ENCODE measurements at places on chromosomes 5 and 9.

GRCh38 chr5:57466544-57466943, 16.1 kb downstream of the ACTBL2 start:
- DNase-seq = no peak

- DNase-seq = no peak
Measured at GRCh38 chr5:17995997-17996396, 361.7 kb downstream of the TAF11L14 start.

DNA sequence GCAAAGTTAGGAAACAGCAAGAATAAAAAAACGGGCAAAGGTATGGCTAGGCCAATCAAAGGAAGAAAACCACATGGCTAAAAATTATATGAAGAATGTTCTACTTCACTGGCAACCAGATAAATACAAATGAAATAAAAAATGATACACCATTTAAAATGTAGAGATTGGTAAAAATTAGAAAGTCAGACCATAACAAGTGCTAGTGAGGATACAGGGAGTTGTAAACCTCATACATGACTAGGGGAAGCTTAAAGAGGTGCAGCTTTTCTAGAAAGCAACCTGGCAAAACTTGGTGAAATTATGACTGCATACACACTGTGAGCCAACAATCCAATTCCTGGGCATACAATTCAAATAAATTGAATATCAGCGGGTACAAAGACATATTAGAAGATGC, 119.0 kb upstream of the LIFR start:
- no peak for DNase-seq

- no peak for DNase-seq
Measured at GRCh38 chr5:170636206-170636605, 132.4 kb downstream of the KCNIP1 start.

- DNase-seq = no peak
Measured at GRCh38 chr5:95317085-95317484, 32.2 kb upstream of the MCTP1 start.

- DNase-seq = no peak
Measured at GRCh38 chr5:146751054-146751453, 127.5 kb downstream of the PPP2R2B start.

DNA sequence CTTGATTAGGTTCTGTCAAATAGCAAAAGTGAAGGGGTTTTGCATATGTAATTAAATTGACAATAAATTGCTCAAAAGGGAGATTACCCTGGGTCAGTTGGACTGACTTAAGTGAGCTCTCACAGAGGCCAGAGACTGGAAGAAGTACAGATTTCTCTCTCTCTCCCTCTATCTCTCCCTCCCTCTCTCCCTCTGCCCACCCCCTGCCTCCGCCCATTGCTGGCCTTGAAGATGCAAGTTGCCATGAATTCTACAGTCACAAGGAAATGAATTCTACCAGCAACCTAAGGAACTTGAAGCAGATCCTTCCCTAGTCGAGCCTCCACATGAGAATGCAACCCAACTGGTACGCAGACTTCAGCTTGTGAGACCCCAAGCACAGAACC, 119.2 kb downstream of the LPAR1 start:
- DNase-seq = no peak

DNA sequence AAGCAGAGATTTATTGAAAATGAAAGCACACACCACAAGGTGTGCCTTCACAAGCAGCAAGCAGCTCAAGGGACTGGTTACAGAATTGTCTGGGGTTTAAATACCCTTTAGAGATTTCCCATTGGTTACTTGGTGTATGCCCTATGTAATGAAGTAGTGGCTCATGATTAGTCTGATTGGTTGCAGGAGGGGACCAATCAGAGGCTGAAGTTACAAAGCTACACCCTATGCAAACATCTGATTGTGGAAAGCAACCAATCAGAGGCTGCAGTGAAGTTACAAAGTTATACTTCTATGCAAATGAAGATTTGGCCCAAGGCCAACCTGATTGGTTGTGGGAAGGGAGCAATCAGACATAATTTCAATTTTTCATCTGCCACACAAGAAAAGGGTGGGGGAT, 119.9 kb downstream of the C9orf152 start:
- DNase-seq = no peak

DNA sequence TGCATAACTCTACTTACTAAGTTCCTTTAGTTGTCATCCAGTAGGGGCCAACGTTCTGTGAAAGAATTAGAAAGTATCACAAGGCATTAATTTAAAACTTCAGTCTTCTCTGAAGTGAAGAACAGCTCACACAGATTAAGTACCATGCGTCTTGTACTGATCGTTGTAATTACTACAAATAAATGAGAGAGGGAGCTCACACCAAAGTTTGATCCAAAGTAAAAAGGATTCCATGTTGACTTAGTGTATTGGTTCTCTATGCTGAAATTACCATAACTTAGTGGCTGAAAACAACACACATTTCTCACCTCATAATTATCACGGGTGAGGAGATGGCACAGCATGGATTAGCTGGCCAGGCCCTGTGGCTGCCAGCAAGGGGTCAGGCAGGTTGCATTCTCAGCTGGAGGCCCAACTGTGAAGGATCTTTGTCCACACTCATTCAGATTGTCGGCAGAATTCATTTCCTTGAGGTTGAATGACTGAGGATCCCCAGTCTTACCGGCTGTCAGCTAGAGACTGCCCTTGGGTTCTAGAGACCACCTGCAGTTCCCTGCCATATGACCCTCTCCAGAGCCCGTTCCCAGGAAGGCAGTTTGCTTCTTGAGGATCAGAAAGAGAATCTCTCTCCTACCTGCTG, 169.1 kb downstream of the YTHDC2 start:
- no peak for DNase-seq

- DNase-seq = peak; percentile 63
Measured at GRCh38 chr5:98735806-98736507, 37.5 kb upstream of the RGMB start.

- DNase-seq = no peak
Measured at GRCh38 chr5:177386542-177386941, 2.3 kb downstream of the SLC34A1 start.

GRCh38 chr9:136543830-136544547, 1.9 kb downstream of the NOTCH1 start:
- no peak for DNase-seq

GRCh38 chr9:105466898-105467455, 19.1 kb downstream of the FSD1L start:
- no peak for DNase-seq

- no peak for DNase-seq
Measured at GRCh38 chr5:139418793-139419192, 14.9 kb upstream of the SPATA24 start.

GRCh38 chr5:171429543-171429910, 10.1 kb downstream of the FGF18 start:
- no peak for DNase-seq

GRCh38 chr9:133873461-133873891, 118.6 kb downstream of the VAV2 start:
- DNase-seq = no peak

DNA sequence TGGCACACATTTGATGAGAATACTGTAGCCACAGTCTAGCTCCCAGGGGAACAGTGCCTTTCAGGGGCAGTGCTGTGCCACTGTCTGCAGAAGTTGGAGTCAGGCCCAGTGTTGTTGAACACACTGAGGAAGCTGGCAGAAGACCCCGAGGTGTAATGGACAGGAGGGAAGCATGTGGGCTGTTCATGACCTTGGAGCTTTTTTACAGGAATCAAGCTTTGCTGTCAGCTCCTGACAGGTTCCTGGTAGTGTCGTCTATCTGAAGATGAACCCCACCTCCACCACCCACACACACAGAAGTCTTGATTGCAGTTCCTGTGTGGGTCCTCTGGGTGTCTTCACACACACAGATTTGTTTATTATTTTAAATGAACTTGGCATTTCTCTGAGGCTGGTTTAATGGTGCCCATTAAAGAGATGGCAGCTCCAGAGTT, 40.3 kb upstream of the TNFAIP8 start:
- DNase-seq = no peak

- DNase-seq = no peak
Measured at GRCh38 chr9:117703537-117703936, 666 bp upstream of the TLR4 start.

- DNase-seq = no peak
Measured at GRCh38 chr5:143470120-143470519, 66.6 kb upstream of the NR3C1 start.

- DNase-seq = no peak
Measured at GRCh38 chr5:135238622-135239452, 160.2 kb downstream of the MACROH2A1 start.

- DNase-seq = no peak
Measured at GRCh38 chr5:55222985-55223811, 3.9 kb downstream of the MCIDAS start.

DNA sequence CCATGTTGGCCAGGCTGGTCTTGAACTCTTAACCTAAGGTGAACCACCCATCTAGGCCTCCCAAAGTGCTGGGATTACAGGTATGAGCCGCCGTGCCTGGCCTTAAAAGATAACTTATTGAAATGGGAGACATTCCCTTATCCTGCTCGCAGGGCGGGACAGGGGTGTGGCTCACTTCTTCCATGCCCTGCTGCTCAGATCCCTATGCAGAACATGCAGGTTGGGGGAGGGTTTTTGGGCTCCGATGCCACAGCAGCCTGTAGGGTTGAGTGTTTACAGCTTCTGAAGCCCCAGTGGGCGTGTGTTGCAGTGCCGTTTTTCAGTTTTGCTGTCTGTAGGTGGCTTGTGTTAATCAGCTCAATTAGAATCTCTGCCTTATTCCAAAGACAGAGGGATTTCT, 108.0 kb upstream of the BRINP1 start:
- DNase-seq = no peak

- DNase-seq = peak; percentile 33
Measured at GRCh38 chr5:81525690-81526089, 131.8 kb upstream of the ACOT12 start.

DNA sequence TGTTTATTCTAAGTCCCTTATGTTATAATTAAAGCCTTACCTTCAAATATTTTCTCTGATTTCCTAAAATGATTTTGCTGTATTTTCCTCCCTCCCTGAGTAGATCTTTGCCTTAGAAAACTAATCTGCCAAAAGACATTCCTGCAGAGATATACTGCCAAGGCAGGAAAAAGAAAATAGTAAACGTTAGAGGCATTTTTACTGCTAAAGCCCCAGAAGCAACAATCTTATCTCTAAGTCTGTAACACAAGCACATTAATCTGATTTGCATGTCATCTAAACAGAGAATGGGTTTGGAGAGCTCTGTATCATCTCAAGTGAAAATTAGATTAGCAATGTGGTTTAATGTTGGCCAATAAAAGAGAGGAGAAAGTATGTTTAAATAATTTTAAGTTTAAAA, 847.7 kb downstream of the MAT2B start:
- no peak for DNase-seq

DNA sequence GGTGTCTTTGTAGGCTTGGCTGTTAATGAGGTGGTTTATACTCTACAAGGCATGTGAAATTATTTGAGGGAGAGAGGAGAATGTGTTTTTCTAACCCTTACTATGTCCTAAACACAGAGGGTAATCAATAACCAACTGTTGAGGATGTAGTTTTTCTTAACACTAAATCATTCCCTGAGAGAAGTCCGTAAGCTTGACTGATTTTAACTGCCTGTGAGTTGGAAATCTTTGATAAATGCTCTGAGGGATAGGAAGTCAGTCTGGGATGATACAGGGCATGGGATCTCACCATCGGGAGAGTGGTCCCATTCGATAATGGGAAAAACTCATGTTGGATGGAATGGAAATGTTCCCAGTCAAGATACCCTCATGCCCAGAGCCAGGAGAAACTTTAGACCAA, 249.6 kb downstream of the PDZD2 start:
- DNase-seq = no peak

GRCh38 chr9:82467436-82467835, 478.9 kb downstream of the SPATA31D1 start:
- DNase-seq = no peak

- DNase-seq = no peak
Measured at GRCh38 chr9:120677965-120678364, 36.3 kb downstream of the MEGF9 start.

- no peak for DNase-seq
Measured at GRCh38 chr9:27528076-27528885, 1.3 kb downstream of the MOB3B start.

- no peak for DNase-seq
Measured at GRCh38 chr5:150584556-150585335, 55.7 kb upstream of the SYNPO start.

GRCh38 chr9:123399803-123400378, 43.9 kb downstream of the CRB2 start:
- DNase-seq = no peak

DNA sequence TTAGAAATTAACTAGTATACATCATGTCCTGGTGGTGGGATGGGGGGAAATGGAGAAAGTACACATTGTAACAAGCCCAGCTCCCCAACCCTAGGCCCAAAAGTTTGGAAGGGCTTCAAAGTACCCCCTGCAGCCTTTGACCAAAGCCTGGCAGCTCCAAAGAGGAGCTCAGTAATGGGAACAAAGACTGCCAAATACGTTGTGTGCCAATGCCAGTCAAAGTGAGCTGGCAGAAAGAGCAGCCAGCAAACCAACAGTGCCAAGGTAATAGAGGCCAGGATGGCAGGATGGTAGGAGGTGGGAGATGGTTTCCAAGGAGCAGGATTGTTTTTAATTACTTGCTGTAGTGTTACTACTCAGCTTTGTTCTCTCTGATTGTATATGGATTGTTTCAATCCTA, 248.3 kb downstream of the COX7C start:
- no peak for DNase-seq

DNA sequence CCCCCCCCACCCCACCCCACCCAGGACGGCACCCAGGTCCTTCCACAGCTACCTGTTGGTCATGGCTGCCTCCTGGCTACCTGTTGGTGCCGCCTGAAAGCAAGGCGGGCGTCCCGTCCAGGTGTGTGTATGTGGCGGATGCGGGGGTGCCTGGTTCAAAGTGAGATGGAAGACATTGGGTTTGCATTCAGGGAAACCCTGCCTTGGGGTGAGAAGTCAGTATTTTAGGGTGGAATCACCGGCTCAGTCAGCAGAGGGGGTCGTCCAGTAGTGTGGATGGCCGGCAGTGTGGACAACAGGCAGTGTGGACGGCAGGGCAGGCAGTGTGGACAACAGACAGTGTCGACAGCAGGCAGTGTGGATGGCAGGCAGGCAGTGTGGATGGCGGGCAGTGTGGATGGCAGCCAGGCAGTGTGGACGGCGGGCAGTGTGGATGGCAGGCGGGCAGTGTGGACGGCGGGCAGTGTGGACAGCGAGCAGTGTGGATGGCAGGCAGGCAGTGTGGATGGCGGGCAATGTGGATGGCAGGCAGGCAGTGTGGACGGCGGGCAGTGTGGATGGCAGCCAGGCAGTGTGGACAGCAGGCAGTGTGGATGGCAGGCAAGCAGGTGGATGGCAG, 28.0 kb downstream of the NKD2 start:
- no peak for DNase-seq

GRCh38 chr5:92864591-92864990, 716.4 kb downstream of the NR2F1-AS1 start:
- no peak for DNase-seq

GRCh38 chr5:151577566-151577965, 13.6 kb downstream of the FAT2 start:
- DNase-seq = no peak

- DNase-seq = no peak
Measured at GRCh38 chr5:174625591-174626350, 98.6 kb upstream of the MSX2 start.
